Putamen (tissue), 1 donor: ENCODE measurements at places on chromosomes 3 and 15.

DNA sequence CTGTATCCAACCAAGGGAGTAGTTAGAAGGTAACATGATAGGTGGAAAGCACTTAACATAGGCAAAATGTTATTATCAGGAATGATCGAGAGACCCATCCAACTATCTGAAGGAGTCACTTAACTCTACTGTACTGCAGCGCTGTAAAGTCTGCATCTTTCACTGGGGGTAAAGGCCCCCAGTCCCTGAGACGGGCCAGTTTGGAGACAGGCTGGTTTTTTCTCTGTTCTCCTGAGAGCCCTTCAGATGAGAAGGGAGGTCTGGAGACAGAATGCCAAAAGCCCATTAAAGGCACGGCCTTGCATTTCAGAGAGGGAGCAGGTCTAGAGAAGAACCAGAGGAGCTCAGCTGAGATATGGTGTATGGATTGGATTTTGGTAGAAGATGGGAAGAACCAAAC lies 71.3 kb upstream of the CGNL1 start:
- no peak for DNase-seq

- DNase-seq: peak; percentile 11
Measured at GRCh38 chr3:64311424-64312061, 86.3 kb upstream of the PRICKLE2 start.

- no peak for DNase-seq
Measured at GRCh38 chr15:47663101-47663500, 54.2 kb upstream of the SEMA6D start.

- no peak for DNase-seq
Measured at GRCh38 chr3:44419116-44419922, 58.2 kb downstream of the ZNF445 start.

DNA sequence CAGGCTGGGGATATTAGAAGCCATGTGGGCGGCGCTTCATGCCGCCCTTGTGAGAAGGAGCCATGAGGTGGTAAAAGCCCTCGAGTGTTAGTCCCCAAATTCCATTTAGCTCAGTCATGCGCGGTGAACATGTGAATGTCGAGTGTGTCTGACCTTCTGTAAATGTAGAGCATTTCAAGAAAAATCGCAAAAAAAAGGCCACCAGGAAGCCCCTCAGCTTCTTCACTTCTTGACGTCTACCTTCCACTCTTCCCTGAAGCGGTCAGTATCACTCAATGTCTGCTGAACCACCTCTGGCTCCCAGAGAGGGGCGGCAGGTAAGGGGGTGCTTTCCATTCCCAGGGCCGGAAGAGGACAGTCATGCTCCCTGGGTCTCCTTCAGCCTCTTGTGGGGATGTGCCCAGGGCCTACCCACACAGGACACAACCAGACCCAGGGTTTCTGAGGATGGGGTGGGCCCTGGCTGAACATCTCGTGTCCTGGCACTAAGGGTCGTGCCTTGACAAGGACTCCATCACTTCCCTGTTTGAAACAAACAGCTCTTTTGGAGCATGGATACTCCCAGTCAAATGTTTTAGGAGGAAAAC lies 274.9 kb downstream of the FAM43A start:
- DNase-seq: no peak

GRCh38 chr3:126358038-126358815 lies 1.0 kb upstream of the KLF15 start:
- DNase-seq: no peak

- DNase-seq: no peak
Measured at GRCh38 chr3:38001456-38002081, 11.0 kb downstream of the VILL start.

DNA sequence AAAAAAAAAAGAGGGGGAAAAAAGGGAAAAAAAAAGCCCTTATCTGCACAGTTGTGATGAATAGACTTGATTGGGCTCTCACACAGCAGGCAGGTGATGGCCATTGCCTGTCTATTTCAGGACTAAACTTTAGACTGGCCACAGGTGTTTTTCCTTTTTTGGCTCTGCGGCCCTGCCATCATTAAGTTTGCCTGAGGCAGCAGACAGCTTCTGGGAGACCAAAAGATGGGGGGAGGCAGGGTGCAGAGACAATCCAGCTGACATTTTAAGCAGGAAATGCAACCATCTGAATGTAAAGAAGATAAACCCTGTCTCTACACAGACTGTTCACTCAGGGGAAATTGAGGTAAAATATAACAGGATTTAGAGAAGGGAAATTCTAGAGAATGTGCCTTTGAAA lies 295.0 kb upstream of the KCNH8 start:
- no peak for DNase-seq

- DNase-seq: no peak
Measured at GRCh38 chr15:63967616-63968015, 78.7 kb downstream of the DAPK2 start.

DNA sequence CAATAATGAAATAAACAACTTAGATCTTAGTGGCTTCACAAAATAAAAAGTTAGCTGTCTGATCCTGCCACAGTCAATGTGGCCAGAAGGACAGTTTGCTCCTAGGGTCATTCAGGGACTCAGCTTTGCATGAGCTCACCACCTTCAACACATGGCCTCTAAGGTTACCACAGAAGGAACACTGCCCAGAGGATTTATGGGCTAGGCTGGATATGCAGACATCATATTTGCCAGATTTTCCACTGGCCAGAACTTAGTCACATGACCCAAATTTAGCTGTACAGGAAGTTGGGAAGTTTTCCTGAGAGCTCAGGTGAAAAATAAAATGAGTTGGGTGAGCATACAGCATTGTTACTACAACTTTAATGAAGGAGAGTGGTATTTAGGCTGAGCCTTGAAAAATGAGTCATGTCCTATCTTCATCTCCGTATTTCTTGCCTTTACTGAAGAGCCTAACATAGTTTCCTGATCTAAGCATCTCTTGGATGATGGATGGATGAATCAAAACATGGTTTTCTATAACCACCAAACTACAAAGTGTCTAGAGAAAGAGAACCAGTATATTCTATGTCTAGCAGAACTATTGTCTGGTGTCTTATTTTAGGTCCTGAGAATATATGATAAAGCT lies 54.9 kb upstream of the TMEM108 start:
- DNase-seq: no peak

GRCh38 chr3:74539876-74540275 lies 74.6 kb downstream of the CNTN3 start:
- DNase-seq: no peak

DNA sequence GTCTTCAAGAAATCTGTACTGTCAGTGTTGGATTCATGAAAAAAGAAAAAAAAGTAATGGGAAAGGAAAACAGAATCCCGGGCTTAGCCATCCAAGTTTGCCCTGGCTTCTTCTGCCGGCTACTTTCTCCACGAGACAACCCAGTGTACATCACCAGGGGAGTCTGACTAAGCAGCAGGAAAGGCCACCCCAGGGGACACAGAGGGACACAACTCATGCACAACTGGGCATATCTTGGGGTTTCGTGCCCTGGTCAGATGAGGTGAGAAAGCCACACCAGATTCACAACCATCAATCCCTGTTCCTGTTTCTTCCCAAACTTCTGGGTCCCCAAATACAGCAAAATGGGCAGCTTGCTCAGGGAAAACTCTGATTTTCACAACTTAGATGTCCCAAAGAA lies 33.2 kb downstream of the ADAMTS17 start:
- DNase-seq: no peak

GRCh38 chr15:78080088-78080460 lies 2.6 kb upstream of the TBC1D2B start:
- DNase-seq: no peak

- DNase-seq: no peak
Measured at GRCh38 chr15:81007428-81008064, 6.8 kb downstream of the TLNRD1 start.

- no peak for DNase-seq
Measured at GRCh38 chr3:72636969-72637597, 211.2 kb downstream of the SHQ1 start.
